ENCODE measurements at places on chromosomes 5 and 9.
A peak's percentile ranks its signal among the peaks of the same experiment; 100 is the strongest.

- peak; percentile 45 for DNase-seq
Measured at GRCh38 chr5:53481887-53482716, 1.7 kb downstream of the FST start.

DNA sequence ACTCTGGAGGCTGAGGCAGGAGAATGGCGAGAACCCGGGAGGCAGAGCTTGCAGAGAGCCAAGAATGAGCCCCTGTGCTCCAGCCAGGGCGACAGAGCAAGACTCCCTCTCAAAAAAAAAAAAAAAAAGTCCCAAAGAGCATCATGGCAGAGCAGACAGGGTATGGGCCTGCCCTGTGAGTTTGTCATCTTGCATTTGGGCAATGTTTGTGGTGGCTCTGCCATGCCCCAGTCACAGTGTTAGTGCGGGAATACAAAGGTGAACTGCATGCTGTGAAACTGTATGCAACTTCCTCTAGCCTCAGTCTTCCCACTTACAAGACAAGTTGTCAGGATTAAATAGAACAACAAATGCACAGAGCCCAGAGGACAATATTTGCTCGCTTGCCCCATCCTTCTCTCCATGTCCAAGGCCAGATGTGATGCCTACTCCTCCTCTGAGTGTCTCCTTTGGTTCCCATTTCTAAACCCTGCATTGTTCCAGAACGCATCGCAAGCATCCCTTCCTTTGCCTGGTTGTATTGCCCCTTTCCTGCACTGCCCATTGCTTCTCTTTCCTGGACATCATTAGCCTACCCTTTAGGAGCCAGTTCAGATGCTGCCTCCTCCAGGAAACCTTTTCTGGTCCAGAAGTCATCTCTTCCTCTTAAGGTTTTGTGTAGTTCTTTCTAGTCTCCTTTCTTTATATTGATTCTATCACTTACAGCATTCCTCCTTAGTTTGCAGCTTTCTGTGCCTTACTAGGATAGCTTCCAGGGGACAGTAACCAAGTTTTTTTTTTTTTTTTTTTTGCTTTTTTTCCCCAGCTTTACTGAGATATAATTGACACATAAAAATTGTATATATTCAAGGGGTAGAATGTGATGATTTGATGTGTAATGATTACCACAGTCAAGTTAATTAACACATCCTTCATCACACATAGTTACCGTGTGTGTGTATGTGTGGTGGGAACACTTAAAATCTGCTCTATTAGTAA is 69.0 kb upstream of the TNFAIP8 start:
- DNase-seq = no peak

- no peak for DNase-seq
Measured at GRCh38 chr9:83560169-83560826, 22.1 kb upstream of the FRMD3 start.

DNA sequence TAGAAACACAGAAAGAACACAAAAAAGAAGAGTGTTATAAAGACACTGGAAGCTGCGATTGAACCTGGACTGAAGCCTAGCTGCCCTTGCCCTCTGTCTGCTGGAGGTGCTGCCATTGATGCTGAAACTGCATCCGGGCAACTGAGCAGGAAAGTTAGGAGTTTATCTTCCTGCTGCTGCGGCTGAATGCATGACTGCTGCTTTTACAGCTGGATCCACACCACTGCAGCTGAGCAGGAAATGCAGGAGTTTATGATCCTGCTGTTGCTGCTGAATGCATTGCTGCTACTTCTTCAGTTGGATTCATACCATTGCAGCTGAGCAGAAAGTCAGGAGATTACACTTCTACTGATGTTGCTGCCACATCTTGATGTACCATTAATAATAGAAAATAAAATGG is 21.8 kb upstream of the JAKMIP2 start:
- no peak for DNase-seq

DNA sequence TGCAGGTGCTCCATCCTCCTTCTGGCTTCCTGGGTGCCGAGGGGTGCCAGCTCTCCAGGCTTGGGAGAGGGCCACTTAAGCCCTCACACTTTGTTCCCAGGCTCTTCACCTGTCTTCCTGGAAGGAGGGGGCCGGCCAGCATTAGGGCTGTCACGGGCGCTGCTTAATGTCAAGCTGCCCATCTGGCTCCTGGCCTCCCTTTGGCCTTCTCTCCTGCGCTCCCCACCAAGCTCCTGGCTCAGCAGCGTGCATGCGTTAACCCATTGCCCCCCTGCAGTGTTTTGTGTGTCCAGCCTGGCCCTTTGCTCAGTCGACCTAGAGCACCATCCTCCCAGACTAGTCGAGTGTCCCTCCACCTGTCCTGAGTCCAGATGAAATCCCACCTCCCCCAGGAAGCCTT is 21.3 kb downstream of the NTNG2 start:
- DNase-seq = no peak

GRCh38 chr9:116991051-116991450 is 303.9 kb downstream of the TRIM32 start:
- DNase-seq = no peak

DNA sequence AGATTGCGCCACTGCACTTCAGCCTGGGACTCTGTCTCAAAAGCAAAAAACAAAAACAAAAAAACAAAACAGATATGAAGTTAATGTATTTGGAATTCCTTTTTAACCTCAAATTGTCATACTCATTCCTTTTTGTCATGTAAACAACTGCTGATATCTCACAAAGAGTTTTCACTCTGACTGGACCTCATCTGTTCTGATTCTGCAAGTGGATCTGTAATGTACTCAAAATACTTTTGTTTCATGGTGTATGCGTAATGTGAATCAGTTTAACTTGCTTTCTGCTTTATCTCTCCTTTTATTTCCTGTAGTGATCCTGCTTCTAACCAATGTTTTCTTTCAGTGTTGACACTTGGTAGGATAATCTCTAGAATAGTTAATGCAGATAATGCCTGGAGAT is 106.7 kb downstream of the FOCAD start:
- DNase-seq = no peak

DNA sequence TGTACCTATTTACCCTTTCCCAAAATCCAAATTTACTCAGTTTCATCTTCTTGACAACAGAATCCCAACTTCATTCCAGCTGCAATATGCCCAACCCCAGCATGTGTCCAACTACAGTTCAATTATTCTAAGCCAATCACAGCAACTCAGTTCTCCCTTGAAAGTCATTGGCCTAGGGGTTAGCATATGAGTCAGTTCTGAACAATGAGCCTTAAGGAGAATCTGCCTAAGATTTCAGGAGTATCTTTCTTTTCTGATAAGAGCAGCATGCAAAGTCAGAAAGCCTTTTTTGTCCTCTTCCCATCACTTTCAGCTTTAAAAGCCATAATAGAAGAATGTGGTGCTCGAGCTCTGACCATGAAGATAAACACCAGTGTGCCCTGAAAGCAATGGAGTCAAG is 44.4 kb upstream of the RASGRF2 start:
- no peak for DNase-seq

Data from T-helper 2 cell (primary cell).